Sigmoid colon (tissue), 7 donors: ENCODE measurements at places on chromosomes 7 and 10. TPM values are rescaled to one million over a fixed set of nuclear protein-coding genes. Genes with fewer than 3 reads are reported as not detected.

DNA sequence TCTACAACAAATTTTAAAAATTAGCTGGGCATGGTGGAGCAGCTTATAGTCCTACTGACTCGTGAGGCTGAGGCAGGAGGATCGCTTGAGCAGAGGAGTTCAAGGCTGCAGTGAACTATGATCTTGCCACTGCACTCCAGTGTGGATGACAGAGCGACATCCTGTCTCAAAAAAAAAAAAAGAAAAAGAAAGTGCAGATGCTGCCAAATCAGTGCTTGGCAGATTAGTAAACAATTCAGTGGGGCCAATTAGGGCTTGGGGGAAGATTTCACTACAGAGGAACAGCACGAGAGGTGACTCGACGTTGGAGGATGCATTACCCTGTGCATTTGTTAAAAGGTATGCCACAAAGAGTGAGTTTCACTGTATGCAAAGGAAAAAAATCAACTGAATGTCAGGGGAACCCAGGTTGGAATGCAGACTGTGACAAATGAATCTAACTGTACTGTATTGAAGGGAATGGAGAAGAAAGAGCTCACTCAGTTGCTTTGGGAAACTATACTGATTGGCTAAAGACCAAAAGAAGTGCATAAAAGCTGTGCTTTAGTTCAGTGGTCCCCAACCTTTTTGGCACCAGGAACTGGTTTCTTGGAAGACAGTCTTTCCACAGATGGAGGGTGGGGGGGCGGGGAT lies 31.6 kb downstream of the GARIN1A start:
- DNase-seq = no peak

DNA sequence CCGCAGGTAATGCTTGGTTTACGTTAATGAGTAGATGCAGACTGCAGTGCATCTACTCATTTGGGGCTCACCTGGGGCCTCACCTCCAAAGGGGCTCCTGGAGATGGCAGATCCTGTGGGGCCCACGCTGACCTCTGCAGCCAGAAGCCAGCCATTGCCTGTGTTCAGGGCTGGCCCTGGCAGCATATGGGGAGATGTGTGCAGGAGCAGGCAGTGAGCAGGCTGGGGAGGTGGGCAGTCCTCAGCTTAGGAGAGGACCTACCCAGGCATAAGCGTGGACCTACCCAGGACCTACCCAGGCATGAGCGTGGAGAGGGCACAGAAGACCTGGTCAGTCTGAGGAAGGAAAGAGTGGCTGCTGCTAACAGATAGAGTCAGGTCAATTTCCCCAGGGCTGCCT lies 178.5 kb downstream of the PTPRN2 start:
- no peak for DNase-seq

GRCh38 chr7:41996381-41997035 lies 240.5 kb downstream of the GLI3 start:
- no peak for DNase-seq

GRCh38 chr7:47600199-47601118 lies 18.5 kb upstream of the TNS3 start:
- no peak for DNase-seq

DNA sequence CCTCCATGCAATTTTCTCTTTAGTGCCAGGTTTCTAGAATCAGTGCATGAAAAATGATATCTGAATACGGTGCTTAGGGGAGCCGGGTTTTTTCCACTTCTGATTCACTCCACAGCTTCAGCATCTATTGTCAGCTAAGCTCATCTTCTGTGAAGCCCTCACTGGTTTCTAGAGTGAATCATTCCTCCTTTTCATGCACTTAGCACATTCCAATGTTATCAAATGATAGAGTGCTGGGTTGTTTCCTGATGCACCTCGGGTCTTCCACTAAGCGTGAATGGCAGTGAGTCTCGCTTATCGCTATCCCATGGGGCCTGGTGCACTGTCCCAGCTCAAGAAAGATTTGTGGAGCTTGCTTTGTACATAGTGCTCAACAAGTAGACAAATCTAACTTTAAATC lies 170.9 kb upstream of the RHEB start:
- DNase-seq = no peak

DNA sequence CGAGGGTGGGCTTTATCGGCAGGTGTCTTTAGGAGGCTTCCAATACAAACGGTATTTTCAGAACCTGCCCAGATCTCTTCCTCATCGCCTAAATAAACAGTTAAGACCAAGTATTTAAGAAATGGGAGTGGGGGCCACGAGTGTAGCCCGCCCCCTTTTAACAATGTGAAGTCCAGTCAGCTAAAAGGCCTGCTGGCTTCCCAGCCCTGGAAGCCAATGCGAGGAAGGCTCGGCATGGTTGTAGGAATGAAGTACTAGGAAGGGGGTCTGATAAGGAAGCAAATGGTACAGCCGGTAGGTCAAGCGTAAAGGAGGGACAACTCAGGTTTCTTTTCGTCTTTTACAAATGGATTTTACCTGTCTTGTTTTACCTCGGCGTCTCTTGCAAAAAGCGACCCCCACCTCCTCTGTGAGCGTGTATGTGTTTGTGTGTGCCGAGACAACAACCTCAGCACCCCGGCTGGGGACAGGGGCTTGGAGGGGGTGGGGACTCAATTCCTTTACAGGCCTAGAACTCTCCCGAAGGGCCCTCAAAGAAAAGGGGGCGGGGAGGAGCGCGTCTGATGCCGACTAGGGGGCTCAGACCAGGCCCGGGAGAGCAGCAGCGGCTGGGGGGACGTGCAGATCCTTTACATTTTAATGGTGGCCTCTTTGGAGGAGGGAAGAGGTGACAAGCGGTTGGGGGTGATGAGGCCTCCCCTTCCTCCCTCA lies 147.6 kb downstream of the GPR85 start:
- peak; percentile 67 for DNase-seq

DNA sequence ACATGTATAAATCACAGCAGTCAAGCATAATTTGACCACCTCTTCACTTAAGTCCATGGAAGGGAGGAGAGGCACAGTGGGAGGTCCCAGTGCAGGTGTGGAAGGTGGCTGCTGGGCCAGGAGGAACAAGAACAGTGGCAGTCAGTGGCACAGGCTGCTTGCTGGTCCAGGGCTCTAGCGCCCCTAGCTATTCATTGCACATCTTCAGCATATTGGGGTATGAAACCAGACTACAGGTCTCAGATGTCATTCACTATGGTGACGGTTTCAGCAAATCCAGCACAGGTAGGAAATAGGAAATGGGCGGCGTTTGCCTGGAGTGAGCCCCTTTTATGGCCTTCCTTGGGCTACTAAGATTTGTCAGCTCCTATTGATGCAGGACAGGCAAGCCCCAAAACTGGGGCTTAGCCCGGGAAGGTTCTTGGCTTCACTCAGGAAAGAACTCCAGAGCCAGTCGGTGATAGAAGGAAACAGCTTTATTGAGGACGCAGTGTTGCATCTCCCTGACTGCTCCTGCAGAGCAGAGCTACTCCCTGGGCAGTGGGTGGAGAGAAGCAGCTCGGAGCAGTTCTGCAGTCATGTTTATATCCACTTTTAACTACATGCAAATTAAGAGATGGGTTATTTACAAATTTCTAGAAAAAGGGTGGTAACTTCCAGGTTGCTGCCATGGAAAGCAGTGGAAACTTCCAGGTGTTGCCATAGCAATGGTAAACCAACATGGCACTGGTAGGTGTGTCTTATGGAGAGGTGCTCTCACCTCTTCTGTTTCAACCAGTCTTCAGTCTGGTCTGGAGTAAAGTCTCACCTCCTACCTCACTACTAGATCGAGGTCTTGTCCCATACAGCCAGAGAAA lies 608.8 kb downstream of the PARD3 start:
- DNase-seq = no peak

GRCh38 chr10:4370376-4370775 lies 455.6 kb upstream of the AKR1E2 start:
- no peak for DNase-seq

- no peak for DNase-seq
Observed at GRCh38 chr10:4885162-4885561, 59.2 kb downstream of the AKR1E2 start.

DNA sequence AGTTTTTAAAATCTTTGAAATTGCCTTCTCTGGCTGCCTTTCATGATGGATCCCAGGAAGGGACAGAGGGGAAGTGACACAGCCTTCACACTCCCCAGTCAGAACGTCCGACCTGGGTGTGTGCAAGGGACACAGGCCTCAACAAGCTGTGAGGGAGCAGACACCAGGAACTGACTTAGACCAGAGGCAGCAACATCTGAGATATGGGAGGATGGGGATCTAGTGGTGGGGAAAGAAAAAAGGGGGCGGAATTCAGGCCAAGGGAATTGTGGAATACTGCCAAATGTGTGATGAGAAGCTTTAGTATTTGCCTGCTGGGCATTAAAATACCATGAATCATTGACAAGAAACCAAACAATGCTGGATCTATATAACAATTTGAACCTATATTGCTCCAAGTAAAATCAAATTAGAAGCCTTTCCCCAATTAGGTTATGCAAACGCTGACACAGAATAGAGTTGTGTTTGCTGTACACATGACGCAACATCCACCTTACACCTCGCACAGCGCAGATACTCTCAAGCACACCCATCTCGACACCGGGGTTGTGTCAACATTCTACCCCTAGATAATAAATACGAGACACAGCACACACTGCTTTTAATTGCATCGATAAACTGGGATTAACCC lies 17.2 kb upstream of the MNX1 start:
- no peak for DNase-seq

DNA sequence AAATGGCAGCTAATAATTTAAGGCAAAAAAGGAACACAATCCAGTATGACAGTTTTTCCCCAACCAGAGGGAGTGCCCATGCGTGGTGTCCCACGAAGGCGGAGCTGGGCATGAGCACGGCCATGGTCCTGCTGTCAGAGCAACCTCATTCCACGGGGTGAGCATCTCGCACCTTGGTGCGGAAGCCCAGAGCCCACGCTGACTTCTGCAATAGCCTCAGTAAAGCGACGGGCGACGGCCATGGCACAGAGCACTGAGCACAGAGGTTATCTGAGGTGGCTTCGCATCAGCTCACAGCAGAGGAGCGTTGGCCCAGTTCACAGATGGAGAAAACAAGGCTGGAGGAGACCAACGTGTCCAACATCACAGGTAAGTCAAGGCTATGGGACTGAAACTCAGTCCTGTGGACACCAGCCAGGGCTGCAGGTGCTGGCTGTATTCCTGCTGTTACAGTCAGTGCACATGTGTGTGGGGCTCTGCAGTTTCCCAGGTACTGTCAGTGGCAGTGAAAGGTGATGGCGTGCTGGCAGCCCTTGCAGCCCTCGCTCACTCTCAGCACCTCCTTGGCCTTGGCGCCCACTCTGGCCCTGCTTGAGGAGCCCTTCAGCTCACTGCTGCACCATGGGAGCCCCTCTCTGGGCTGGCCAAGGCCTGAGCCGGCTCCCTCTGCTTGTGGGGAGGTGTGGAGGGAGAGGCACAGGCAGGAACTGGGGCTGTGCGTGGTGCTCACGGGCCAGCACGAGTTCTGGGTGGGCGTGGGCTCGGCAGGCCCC lies 525.6 kb downstream of the PTPRN2 start:
- DNase-seq = peak; percentile 53

Gene OR2A42
- 0.28 TPM for total RNA-seq

Gene PIK3AP1
- 6.1 TPM for total RNA-seq

Gene PRSS37
- total RNA-seq = not detected

Gene PAX2
- not detected for total RNA-seq

Gene GCK
- total RNA-seq = 0.27 TPM

Gene INHBA
- total RNA-seq = 1.1 TPM

Gene TYW1B
- total RNA-seq = 2.5 TPM

Gene PTPN12
- 158 TPM for total RNA-seq
